ENCODE measurements at places on chromosomes 5 and 9.

- no peak for DNase-seq
Observed at GRCh38 chr9:14231196-14231990, 82.5 kb downstream of the NFIB start.

GRCh38 chr9:124444166-124444565, 6.1 kb upstream of the ADGRD2 start:
- DNase-seq: no peak

DNA sequence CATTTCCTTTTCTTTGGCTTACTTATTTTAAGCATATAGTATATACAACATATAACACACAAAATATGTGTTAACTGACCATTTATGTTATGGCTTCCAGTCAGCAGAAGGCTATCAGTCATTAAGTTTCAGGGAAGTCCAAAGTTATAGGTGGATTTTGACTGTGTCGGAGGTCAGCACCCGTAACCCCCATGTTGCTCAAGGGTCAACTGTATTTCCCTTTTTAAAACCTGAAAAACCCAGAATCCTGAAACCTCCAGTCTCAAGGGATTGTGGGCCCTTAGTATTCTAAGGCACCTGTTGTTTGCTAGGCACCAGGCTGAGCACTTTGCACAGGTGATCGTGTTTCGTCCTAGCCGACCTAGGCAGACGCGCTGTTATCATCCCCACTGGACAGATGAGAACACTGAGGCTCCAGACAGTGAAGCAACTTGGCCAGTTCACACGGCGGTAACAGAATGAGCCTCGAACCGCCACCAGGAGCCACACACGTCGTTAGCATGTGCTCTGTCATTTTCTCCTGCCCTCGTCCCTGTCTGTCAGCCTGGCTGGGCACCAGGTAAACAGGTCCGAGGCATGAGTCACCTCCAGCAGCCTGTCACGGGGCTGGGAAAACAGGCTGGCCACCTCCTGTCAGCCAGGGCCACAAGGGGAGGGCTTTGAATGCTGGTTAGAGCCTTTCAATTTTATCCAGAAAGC, 39.9 kb downstream of the DUSP1 start:
- no peak for DNase-seq

GRCh38 chr5:125065741-125066140, 319.3 kb upstream of the ZNF608 start:
- no peak for DNase-seq

Data from hematopoietic multipotent progenitor cell (in vitro differentiated cells).